ENCODE measurements at places on chromosomes 2 and 18.
A peak's percentile ranks its signal among the peaks of the same experiment; 100 is the strongest.

- DNase-seq: no peak
- H3K27me3 ChIP-seq: no peaks in the 10 kb centered on the region
- H3K4me3 ChIP-seq: no peak overlapping the region
- no peak overlapping the region for H3K27ac ChIP-seq
- H3K4me1 ChIP-seq: no peaks in the 10 kb centered on the region
- H3K36me3 ChIP-seq: no peaks in the 10 kb centered on the region
Observed at GRCh38 chr2:33213244-33213643, 263.2 kb upstream of the RASGRP3 start.

DNA sequence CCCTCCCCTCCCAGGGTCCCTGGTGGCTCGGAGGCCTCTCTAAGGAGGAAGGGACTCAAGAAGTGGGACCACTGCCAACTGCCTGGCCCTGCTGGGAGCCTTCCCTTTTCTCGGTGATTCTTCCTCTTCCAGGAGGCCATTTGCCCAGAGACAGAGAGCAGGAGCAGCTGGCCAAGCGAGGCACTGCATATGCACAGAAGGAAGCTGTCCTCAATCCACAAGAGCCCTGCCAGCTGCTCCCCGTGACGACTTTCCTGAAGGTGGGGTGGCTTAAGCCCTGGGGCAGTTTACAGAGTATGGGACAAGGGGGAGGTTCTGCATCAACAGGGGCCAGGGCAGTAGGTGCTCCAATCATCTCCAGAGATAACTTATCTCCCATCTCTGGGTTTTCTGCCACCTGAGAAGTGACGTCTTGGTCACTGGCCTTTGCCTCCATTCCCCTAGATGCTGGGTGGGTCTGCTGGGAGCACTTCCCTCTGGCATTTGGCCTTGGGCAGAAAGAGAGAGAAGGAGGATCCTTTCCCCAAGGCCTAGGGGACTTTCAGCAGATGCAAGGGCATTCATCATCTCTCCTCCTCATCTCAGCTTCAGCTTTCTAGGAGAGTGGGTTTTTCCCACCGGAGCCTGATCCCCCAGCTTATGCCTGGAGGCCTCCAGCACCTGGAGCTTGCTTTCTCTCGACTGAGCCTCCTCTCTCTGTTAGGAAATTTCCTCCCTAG lies 28.5 kb downstream of the CIB4 start:
- no peak for DNase-seq
- no peak overlapping the region for H3K27ac ChIP-seq

- H3K4me1 ChIP-seq: peaks cover 19% of the 10 kb centered on the region
- H3K4me3 ChIP-seq: 0 out of 2 replicates have a peak overlapping the region, but pooled peaks have one; percentile 75
- no peaks in the 10 kb centered on the region for H3K36me3 ChIP-seq
- peaks cover 27% of the 10 kb centered on the region for H3K27me3 ChIP-seq
- no peak overlapping the region for H3K27ac ChIP-seq
Observed at GRCh38 chr2:55418512-55419232, 984 bp downstream of the CCDC88A start.

DNA sequence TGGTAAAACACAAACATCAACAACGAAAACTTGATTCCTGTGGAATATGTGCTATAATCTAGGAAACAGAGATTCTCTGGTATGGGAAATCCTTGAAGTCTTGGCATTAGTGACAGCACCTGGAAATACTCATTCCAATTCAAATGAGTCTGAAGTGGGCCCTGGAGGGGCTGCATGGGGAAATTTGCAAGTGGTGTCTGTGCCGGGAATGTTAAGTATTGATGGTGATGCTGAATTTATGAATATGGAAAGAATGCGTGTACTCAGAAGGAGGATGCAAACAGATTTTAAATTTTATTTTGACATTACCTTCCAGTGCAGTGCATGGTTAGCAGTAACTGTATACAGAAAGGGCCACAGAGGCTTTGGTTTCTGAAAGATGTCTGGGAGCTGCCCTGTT lies 37.2 kb downstream of the PTPRM start:
- H3K4me3 ChIP-seq: no peak overlapping the region
- H3K27me3 ChIP-seq: no peaks in the 10 kb centered on the region
- H3K4me1 ChIP-seq: peaks cover 20% of the 10 kb centered on the region
- no peak for DNase-seq

DNA sequence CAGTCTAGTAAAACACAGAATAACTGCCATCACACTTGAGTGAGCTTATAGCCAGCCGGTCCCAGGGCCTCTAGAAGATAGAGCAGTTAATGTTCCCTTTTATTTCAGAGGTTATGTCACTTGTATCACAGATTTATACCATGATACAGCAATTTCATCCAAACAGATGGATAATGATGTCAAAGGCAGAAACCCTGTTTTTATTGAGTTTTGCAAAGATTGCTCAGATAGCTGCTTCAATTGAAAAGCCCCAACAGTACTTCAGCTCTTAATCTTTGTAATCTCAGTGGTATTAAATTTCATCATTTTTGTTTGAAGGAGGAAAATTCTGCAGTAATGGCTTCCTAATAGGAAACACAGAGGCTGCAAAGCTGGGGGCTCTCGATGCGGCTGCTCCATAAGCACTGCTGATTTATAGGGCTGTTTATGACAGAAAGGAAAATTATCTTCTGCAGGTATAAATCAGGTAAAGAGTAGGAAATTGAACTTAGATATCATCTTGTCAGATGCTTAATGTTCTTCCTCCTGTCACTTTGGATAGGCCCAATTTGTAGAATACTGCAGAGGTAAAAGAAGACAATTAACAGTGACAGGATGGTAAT lies 112.3 kb downstream of the LNPK start:
- no peak overlapping the region for H3K27ac ChIP-seq
- no peaks in the 10 kb centered on the region for H3K36me3 ChIP-seq
- H3K27me3 ChIP-seq: no peaks in the 10 kb centered on the region
- no peak overlapping the region for H3K4me3 ChIP-seq

DNA sequence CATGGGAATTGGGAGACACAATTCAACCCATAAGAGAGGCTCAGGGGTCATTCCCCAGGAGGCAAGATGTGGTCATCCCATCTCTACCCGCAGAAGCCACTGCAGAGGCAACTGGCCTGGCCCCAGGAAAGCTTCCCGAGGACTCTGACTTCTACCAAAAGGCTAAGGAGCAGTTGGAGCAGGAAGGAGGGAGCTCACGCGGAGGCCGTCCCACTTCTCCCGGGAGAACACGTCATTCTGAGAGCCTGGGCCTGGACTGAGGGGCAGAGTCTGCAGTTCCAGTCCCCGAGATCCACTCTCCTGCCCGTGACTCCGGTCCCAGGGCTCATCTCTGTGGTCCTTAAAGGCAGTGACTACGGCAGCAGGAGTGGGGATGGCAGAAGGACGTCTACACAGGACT lies 69.0 kb upstream of the TAF1B start:
- H3K27ac ChIP-seq: no peak overlapping the region
- no peaks in the 10 kb centered on the region for H3K4me1 ChIP-seq
- H3K27me3 ChIP-seq: peaks cover 19% of the 10 kb centered on the region
- no peak for DNase-seq
- no peak overlapping the region for H3K4me3 ChIP-seq

DNA sequence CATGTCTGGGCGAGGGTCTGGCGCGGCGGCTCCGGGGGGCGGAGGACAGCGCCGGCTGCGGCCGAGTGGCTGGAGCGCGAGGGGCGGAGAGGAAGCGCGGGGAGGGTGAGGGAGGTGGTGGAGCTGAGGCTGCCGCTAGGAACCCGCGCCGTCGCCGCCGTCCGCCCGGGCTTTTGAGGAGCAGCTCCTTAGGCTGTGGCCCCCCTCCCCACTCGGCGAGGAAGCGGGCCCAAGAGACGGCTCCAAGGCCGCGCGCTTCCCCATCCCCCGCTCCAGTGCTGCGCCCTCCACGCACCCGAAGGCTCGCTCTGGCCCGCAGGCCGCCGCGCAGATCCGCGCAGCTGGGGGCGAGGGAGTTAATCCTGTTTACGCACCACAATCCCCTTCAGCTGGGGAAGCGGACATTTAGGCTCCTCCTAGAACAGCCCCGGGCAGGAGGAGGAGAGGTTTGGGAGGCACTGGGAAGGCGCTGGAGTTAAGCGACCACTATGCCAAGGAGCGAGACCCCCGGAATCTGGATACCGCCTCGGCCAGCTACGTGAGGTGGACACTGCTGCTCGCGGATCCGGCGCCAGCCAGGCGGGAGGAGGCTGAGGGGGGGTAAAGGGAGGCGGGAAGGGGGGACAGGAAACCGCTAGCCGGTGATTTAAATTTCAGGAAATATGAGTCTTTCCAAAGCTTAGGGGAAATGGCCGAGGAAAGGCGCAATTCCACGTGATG lies at the start of gene CNRIP1:
CNRIP1 (minus strand) TSS at position 552 of the 720 bp plus-strand sequence; CDS start at position 3, 549 bp downstream.
- H3K27me3 ChIP-seq: no peaks in the 10 kb centered on the region
- DNase-seq: no peak
- H3K4me1 ChIP-seq: 0 out of 2 replicates have a peak, but pooled peaks cover 5% of the 10 kb centered on the region
- H3K36me3 ChIP-seq: no peaks in the 10 kb centered on the region
- no peak within 1 kb of the TSS for H3K27ac ChIP-seq

DNA sequence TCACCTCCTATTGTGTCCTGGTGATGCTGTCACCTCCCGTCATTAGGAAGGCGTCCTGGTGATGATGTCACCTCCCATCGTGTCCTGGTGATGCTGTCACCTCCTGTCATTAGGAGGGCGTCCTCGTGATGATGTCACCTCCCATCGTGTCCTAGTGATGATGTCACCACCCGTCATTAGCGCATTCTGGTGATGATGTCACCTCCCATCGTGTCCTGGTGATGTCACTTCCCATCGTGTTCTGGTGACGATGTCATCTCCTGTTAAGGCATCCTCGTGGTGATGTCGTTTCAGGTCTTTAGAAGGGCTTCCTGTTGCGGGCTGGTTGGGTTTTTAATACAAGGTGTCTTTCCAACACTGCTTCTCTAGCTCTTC lies 40.7 kb downstream of the CTDP1 start:
- no peaks in the 10 kb centered on the region for H3K27me3 ChIP-seq
- H3K4me1 ChIP-seq: no peaks in the 10 kb centered on the region
- no peak for DNase-seq
- no peak overlapping the region for H3K27ac ChIP-seq

GRCh38 chr2:117409443-117409842 lies 405.0 kb upstream of the DDX18 start:
- no peak overlapping the region for H3K4me3 ChIP-seq
- no peak for DNase-seq
- H3K27me3 ChIP-seq: no peaks in the 10 kb centered on the region
- H3K36me3 ChIP-seq: no peaks in the 10 kb centered on the region

DNA sequence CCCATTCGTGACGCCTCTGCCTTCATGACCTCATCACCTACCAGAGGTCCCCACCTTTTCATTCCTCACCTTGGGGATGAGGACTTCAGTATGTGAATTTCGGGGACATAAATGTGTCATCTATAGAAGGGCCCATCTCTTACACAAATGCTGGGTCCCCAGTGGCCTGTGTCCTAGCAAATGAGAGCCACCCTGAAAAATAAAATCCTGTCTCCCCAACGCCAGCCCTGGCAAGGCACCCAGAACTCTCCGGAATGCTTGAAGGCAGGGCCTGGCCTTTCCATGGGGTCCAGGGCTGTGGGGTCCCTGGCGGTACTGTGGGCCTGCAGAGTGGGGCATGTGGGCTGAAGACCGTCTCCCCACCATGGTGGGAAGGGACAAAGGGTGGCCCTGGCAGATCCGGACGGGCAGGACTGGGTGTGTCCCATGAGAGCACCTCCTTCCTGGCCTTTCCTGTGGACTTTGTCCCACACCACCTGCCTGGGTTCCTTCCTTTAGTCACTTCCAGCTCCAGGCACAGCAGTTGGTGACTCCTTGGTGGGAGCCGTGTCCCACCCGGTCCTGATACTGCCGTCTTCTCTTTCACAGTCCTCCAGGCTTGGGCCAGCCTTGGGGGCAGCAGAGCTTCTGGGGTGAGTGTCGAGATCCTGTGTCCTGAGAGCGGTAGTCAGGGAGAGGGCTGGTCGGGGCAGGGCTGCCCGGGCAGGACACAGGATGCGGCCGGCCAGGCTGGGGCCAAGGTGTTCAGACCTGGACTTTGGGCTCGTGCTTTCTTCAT lies 18.6 kb downstream of the CAPN10 start:
- no peak overlapping the region for H3K27ac ChIP-seq
- no peaks in the 10 kb centered on the region for H3K36me3 ChIP-seq
- DNase-seq: no peak

GRCh38 chr2:237662671-237663093 lies 35.3 kb downstream of the LRRFIP1 start:
- peak; percentile 50 for DNase-seq
- H3K4me1 ChIP-seq: no peaks in the 10 kb centered on the region
- no peaks in the 10 kb centered on the region for H3K36me3 ChIP-seq
- no peaks in the 10 kb centered on the region for H3K27me3 ChIP-seq
- H3K27ac ChIP-seq: no peak overlapping the region
